MG63 (cell line): ENCODE measurements at places on chromosomes 7 and 10. TPM values are rescaled to one million over a fixed set of nuclear protein-coding genes. Genes with fewer than 3 reads are reported as not detected.

GRCh38 chr10:35442028-35442427, 105.7 kb downstream of the CCNY start:
- no peak for DNase-seq

SLC25A13 gene
- 12.4 and 26.7 TPM in 2 replicates for total RNA-seq

DNA sequence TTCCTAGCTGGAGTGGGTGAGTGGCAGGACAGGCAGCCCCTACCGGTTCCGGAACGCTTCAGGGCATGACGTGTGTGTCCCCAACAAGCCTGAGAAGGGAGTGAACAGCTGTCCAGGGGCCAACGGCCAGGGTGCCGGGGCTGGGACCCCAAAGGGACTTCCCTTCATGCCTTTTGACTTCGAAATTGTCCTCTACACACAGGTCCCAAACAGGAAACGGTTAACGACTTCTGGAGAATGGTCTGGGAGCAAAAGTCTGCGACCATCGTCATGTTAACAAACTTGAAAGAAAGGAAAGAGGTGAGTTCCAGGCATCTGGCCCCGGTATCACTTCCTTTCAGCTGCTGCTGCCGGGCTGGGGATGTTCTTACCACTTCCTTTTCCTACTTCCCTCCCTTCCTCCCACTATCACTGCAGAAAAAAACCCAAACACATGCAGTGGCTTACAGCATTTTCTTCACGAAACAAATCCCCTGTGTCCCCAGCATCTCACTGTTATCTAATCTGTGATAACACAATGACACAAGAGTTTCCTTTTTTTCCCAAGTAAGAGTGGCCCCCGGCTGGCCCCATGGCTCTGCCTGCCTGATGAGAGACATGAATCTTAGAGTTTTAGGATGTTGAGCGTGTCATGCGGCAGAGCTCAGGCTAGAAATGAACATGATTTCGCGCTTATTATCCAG, 63.2 kb downstream of the MKI67 start:
- no peak for DNase-seq

MMD2 gene
- not detected in 2 replicates for total RNA-seq

DNA sequence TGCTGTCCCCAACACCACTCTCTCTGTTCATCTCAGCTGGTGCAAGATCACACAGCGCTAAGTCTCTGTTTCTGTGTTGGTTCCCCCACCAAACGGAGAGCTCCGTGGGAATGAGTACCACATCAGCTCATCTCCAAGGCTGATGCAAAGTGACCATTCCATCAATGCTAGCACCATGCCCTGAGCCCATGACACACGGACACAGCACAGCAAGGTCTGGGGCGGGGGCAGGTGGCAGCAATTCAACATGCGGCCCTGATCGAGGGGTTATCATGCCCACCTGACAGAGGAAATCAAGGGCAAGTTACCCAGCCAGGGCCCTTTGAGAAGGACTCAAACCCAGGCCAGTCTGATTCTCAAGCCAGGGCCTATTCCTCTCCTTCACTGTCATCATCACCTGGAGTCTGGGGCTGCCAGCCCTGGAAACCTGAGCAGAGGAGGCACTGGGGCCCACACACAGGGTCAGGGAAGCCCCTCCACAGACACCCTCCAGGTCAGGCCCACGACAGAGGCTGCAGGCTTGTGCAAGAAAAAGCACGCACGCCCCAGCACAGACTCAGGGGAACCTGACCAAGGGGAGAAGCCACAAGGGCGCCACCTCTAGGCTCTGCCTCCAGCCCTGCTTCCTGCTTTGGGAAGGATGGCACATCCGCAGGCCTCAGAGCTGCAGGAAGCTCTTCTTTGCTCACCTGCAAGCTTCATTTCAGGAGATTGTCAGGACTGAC, 74.8 kb downstream of the GRID1 start:
- no peak for DNase-seq

DNA sequence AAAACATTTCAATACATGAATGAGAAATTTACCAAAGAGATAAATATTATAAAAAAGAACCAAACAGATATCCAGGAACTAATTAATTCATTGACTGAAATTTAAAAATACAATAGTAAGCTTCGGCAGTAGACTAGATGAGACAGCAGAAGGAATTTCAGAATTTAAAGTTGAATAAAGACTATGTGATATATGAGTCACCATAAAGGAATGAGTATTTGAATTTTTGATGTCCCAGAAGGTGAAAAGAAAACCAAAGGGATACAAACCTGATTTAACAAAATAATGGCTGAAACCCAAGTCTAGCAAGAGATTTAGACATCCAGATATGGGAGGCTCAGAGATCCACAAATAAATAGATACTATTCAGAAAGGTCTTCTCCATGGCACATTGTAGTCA, 623.9 kb upstream of the FOXK1 start:
- no peak for DNase-seq

- DNase-seq, result peak; percentile 8
Observed at GRCh38 chr7:33497051-33497450, 367.7 kb downstream of the BBS9 start.

GRCh38 chr7:155893176-155893575, 80.9 kb upstream of the SHH start:
- DNase-seq, result no peak

GRCh38 chr7:18724318-18724717, 228.8 kb downstream of the HDAC9 start:
- no peak for DNase-seq

DNA sequence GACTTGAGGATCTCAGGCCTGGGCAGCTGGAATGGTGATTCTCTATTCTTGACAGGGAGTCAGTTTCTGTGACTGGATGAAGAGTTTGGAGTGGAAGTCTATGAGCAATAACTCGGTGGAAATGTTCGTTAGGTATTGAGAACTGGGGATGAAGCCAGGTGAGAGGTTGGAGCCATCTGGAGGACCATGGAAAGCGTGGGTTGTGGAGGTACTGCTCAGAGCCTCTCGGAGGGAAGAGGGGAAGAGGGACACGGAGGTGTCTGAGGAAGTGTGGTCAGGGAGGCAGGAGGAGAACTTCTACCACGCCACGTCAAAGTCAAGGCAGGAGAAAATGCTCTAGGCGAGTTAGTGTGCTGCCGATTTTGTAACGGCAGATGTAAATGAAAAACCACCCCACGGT, 430.7 kb downstream of the DPP6 start:
- DNase-seq, result no peak

GSAP gene
- 0.74 and 2.3 TPM in 2 replicates for total RNA-seq

- no peak for DNase-seq
Observed at GRCh38 chr10:49596493-49596809, 13.7 kb upstream of the SLC18A3 start.

TSPAN14 gene
- 6.6 and 10.0 TPM in 2 replicates for total RNA-seq

- no peak for DNase-seq
Observed at GRCh38 chr7:26444555-26444954, 152.9 kb downstream of the SNX10 start.

GRCh38 chr7:27961255-27961654, 219.3 kb downstream of the JAZF1 start:
- peak; percentile 76 for DNase-seq

- no peak for DNase-seq
Observed at GRCh38 chr10:67802767-67803538, 35.0 kb downstream of the DNAJC12 start.

AASS gene
- total RNA-seq, result 0.82 and 3.6 TPM in 2 replicates

DENND2A gene
- total RNA-seq, result 25.4 and 32.4 TPM in 2 replicates

IQCE gene
- total RNA-seq, result 8.6 and 18.2 TPM in 2 replicates

GRCh38 chr10:103553743-103554487, 60.4 kb downstream of the NEURL1 start:
- DNase-seq, result no peak

DNA sequence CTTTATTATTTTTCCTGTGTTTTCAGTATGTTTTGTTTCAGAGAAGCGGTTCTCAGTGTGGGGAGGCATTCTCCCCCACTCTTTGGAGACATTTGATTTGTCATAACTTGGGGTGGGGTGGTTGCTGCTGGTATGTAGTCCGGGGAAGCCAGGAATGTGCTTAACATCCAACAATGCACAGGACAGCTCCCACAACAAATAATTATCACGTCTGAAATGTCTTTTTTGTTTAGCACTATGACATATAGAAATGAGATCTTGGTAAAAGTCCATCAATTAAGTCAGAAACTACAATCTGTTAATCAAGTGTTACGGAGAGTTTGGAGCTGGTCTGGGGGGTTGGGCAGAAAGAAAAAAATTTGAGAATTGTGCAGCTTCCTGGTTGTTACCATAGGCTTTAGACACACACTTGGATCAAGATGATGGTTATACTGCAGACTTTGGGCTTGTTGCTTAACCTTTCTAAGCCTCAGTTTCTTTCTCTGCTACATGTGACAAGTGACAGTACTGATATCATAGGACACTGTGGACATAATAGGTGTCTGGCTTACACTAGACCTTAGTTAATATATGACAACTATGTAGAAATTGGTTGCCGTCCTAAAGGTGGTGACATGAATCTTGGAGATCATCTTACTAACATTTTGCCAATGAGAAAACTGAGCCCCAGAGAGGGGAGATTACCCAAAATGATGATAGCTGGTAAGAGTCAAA, 113.7 kb downstream of the LRMDA start:
- no peak for DNase-seq

- peak; percentile 41 for DNase-seq
Observed at GRCh38 chr10:24952707-24953645, 570 bp upstream of the PRTFDC1 start.

DNA sequence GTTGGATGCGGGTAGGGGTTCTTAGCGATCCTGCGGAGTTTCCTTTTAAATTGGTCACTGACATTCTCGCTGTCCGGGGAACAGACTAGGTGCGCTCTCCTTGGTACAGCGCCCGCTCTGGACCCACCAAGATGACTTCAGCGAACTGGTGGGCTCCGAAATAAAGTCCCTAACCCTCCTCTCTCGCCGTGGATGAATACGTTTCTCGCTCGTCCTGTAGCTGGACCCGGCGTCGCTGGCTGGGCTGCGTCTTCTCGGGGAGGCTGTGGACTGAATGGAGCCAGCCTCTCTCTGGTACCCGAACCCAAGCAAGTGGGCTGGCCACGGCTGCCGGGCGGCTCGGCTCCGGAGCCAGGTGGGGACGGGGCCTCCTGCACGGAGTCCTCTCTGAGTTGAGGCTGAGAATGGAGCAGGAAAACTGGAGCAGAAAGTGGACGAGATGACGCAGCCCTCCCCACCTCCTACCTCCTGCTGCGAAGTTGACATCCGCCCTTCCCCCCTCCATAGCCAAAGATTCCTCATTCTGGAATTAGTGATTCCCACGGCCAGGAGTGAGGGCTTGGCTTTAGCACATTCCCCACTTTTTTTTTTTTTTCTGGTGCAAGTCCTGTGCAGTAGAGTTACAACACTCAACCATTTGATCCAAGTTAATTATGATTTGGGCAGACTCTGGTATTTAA, 1.5 kb downstream of the UNC5B start:
- no peak for DNase-seq

OR2A5 gene
- total RNA-seq, result not detected in 2 replicates

DNA sequence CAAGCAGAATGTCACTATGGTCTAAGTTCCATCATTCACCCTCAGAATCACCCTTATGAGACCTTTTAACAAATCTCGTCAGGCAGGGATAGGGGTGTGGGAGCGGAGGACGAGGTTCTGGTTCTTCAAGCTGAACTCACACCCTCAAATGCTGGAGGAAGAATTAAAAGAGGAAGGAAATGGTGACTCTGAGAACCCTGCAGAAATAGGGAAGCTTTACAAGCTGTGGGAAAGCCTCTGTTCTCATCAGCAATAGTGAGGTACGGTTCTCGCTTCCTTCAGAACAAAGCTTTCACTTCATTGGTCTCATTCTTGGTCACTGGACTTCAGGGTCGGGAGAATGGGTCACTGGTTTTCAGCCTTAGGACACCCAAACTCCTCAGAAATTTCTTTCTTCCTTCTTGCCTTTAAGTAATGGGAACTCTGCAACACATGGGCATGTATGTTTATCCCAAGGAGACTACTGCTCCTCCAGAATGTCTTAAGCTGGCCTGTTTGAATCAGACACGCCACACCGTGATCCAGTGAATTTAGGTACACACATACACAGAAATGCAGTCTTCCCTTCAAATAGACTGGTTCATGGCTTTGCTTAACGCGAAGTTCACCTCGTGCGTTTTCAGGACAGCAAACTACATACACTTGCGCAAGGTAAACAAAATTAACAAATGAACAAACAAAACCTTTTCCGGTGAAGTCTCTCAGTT, 226.0 kb downstream of the SFMBT2 start:
- no peak for DNase-seq

DNA sequence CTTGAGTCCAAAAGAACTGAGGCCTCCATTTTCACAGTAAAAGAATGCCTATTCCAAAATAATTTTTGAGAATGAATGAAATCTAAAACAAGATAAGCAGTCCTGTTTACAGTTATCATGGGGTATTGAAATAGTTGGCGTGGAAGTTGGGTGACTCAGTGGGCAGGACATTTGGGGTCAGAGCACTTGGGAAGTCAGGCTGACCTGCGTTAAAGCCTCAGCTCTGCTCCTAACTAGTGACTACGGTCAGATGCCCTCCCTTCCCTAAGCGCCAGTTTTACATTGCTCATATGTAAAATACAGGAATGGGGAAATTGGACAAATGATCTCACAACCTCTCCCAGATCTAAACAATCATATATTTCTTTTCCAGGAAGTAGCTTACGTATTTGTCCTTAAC, 2.3 kb upstream of the PAPSS2 start:
- peak; percentile 50 for DNase-seq
